Tongue (tissue), 3 donors: ENCODE measurements at places on chromosomes 6 and 20.

DNA sequence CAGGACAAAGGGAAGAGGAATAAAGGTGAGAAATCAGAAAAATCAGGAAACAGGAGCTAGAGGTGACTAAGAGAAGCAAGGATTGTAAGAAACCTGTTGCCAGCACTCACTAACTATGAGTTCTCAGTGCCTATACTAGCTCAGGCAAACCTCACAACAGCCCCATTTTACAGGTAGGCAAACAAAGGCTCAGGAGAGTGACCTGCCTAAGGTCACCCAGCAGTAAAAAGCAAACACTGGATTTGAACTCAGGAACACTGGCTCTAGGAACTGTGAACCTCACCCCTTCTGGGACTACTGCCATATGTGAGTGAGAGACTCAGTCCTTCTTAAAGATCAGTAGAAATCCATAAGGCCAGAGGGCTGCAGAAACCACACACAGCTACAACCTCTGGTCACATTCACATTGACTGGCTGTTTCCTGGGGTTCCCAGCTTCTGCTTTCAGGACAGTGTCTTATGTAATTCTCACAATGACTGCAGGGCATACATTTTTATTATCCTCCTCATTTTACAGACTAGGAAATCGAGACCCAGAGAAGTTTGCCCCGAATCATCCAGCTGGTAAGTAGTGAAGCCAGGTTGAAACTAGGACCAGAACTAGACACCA is 80.7 kb upstream of the MAFB start:
- DNase-seq: no peak

GRCh38 chr6:166331503-166332415 is 10.6 kb downstream of the SFT2D1 start:
- no peak for DNase-seq

- peak; percentile 50 for DNase-seq
These were observed 159.3 kb downstream of the NFATC2 start for GRCh38 chr20:51382986-51383821.

- no peak for DNase-seq
These were observed 128.7 kb downstream of the TBC1D32 start for GRCh38 chr6:121205569-121205968.

- DNase-seq: no peak
These were observed 25.3 kb downstream of the SNX5 start for GRCh38 chr20:17943343-17943742.

GRCh38 chr6:163352011-163352685 is 62.4 kb upstream of the QKI start:
- no peak for DNase-seq

DNA sequence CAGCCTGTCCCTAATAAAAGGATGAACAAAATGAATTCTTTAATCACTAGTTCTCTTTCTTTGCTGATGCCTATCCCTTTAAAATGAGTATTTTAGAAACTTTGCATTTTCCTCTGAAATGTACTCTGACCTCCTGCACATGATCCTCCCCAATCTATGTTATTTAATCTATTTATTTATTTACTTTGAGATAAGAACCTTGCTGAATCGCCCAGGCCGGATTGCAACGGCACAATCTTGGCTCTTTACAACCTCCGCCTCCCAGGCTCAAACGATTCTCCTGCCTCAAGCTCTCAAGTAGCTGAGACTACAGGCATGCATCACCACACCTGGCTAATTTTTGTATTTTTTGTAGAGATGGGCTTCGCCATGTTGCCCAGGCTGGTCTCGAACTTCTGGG is 27.9 kb downstream of the ADTRP start:
- DNase-seq: no peak

- DNase-seq: no peak
These were observed 364.0 kb upstream of the ARID1B start for GRCh38 chr6:156413154-156413553.

GRCh38 chr6:133241901-133242636 is 912 bp downstream of the EYA4 start:
- DNase-seq: peak; percentile 48

DNA sequence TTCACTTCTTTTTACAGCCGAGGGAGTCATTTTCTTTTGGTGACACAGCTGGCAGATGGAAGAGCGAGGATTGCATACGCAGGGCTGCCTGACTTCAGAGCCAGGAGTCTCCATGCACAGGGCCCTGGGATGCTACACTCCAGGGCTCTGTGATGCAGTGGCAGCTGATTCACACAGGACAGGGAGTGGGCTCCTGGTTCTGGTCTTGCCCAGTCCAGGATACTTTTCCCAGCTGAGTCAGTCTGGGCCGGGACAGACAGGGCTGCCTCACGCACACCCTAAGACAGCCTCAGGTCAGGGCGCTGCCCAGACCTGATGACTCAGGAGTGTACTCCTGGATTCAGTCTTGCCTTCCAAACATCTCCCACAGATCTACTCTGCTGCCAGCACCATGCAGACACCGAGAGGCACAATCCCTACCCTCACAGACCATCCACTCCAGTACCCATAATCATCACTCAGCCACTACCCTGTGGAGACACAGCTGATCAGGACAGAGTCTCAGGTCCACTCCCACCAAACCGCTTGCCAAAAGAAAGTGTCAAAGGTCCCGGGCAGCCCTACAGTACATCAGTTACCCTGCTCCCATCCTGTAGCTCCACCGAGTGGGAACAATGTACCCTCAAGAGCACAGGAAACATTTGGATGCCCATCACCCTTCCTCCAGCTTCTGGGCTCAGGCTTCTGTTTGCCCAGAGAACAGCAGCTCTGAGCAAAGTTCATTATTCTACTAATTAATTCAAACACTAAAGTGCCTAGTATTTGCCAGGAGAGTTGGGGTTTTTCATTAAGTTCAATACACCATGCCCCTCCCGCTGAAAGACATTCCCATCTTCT is 11.5 kb downstream of the SDC4 start:
- no peak for DNase-seq

- no peak for DNase-seq
These were observed 15.4 kb upstream of the SLPI start for GRCh38 chr20:45269754-45270270.

DNA sequence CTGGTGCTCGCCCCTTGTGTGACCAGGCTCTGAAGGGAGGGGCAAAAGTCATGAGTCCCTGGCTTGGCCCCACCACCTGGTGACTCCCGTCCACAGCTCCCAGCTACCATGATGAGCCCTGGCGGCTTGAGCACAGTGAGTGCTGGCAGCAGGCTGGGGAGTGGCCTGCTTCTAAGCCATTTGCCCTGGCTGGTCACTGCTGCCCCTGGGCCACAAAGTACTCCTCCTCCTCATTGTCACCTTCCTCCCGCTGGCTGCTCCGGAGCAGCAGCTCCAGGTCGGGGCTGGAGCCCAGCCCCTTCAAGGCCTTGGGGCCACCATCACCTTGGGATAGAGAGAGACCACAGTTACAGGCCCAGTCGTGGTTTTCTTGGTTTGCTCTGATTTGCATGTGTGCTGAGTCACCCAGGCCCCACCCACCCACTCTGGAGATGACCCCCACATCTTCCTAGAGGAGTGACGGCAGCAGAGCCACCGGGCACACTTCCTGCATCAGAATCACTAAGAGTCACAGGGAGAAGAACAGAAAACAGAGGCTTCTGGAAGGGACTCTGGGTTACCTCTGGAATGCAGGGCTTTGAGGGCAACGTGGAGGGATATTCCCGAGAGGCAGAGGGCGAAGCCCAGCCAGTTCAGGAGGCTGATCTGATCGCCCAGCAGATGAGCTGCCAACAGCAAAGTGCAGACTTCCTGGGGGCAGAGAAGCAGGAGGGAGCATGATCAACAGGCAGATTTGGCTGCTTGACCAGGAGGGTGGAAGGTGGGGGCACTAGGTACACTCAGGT is 42.1 kb upstream of the CDH22 start:
- no peak for DNase-seq

GRCh38 chr20:11076434-11077105 is 402.8 kb upstream of the JAG1 start:
- no peak for DNase-seq

DNA sequence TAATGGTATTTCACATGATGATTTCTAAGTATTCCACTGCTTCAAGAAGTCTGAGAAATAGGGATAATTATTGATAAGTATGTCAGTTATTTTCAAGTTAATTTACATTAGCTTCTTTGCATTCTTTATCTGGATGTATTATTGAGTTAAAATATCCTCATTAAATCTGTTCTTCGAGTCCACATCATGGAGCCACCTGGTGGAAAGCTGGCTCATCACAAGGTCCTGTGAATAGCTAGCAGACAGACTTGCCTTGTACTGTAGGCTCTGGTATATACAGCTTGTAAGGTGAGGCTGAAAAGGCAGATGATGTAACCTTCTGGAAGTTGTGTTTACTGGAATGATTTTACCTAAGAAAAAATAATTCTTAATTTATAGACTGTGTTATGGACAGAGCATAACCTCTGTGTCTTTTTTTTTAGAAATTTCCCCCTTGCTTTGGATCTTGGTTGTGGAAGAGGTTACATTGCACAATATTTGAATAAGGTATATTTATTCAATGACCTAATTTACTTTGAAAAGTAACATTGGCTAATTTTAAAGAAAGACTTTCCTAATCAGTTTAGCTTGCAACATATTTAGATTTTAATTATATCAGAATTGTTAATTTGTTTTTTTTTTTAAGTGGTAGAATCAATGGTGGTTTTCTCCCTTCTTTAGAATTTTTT is 3.5 kb downstream of the NDUFAF5 start:
- DNase-seq: peak; percentile 71

DNA sequence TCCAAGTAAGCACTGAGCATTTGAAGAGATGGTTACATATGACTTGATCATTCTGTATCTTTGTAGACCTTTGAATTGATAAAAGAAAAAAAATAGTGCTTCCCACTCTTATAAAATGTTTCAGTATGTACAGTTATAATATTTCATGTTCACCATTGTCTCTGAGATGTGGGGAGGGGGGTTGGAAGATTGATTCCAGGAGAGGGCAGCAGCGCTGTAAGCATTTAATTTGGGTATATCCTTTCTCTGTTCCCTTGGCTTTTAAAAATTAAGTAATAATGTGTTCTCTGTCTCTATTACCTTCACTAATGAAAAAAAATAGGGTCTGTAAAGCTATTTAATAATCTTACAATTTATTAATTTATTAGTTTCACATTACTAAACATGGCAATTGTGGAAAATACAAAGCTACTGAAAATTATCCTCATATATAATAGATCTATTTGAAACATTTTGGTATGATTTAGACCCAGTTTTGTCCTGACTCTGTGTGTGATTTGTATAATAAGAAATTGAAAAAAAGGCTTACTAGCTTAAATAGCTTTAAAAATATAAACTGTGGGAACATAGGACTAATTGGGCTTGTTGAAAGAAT is 341.2 kb downstream of the CDKAL1 start:
- DNase-seq: peak; percentile 66

DNA sequence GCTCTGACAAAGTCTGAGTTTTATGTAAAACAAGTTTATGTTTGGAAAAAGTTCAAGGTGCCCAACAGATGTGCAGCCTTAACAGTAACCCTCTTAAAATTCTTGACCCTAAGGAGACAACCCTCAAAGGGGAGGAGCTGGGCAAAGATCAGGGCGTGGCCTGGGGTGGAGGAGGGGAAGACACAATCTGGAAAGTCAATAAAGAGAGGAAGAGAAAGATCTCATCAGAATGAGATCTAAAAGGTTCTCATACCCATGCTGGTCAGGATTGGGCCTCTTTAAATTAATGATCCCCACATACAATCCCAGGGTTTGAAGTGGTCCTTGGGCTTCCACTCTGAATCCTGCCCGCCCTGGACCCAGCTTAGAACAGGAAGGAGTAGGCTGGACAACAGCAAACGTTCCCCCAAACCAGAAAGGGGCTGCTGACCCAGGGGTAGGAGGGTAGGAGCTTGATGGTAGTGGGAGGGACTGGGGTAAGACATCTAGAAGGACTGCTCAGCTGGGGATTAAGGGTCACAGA is 33.0 kb downstream of the FOXP4 start:
- no peak for DNase-seq

DNA sequence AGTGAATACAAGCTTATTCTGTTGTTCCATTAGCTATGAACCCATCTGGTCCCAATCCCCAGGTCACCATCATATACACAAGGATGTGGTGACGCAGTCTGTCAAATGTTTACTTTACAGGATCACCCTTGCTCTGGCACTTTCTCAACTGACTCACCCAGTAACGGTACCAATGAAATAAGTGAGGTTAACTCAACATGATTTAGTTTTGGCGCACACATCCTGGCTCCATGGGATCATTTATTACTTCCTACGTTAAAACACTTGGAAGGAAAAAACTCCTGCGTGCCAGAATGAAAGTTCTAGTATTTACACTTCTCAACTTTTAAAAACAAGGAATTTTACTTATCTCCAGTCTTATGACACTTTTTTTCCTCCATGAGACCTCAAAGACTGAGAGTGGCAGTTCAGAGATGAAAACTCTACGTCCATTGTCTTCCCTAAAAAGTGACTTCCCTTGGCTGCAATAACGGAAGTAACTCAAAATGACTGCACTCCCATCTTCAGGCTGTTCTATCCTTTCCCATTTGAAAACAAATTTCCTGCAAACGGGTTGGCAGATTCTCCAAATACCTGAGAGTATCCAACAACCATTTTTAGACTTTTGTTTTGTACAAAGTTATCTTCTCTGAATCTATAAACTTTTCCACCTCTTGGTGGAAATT is 15.9 kb downstream of the AGPAT4 start:
- peak; percentile 20 for DNase-seq

- no peak for DNase-seq
These were observed 199.4 kb upstream of the PRND start for GRCh38 chr20:4522310-4522709.

DNA sequence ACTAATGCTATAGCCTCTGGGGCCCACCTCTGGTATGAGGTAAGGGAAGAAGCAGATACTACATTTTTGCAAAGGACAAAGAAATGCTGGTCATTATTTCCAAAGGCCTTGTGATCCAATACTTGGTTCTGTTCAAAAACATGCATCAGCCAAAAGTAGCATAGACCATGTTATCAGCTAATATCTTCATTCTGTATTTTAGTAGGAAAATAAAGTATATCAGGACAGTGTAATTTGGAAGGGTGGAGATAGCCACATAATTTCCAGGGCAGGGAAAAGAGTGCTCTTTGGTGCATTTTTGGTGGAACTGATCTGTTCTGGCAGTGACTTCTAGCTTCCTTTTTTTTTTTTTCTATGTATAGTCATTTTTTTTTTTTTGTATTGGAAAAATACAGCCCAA is 258.0 kb upstream of the SOX4 start:
- DNase-seq: no peak

- DNase-seq: no peak
These were observed 477.5 kb downstream of the PRKN start for GRCh38 chr6:162249907-162250642.

DNA sequence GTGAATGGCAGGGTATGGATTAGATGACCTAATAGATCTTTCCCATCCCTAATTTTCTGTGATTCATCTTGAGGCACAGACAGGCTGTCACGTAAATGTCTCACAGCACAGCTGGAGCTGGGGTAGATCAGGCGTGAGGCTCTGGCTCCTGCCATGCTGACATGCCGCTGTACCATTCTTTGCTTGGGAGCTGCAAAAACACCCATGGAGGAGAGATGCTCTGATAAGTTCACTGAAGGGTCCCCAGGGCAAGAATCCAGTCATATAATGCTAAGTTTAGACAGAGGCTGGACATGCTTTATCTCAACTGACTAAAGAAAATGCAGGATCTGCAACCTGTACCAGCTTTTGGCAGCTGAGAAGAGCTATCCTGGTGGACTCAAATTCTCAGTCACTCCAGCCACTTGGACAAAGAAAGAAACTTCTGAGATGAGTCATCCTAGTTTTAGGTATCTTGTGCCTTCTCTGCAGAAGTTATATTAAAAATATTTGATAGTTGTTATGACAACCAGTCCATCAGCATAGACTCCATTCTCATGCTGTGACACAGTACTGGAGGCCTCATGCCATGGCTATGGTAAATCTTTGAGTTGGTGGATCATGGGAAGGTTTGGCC is 185.1 kb upstream of the RAB32 start:
- no peak for DNase-seq

GRCh38 chr20:51311636-51312479 is 230.7 kb downstream of the NFATC2 start:
- DNase-seq: peak; percentile 25
